ENCODE measurements at places on chromosomes 5 and 9.

DNA sequence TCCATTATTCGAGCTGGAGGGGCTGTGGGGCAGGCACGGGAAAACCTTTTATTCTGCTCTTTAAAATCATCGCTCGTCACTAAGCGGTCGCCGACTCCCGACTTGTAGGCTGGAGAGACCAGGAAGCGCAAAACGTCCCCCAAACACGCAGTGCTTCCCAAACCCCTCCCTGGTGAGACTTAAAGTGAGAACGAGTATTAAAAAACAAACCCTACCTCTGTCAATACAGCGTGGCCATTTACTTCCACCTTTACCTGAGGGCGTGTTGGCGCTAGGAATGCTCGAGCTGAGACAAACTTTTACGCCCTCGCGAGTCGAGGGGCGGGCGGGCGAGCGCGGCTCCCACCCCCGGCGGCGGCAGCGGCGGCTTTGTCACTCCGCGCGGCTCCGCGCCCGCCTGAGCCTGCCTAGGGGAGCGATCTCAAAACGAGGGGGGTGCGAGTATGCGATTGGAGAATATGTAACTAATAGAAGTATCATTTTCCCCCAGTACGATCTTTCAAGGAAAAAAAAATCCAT, at the start of gene NR2F1-AS1:
NR2F1-AS1 (minus strand) TSS at position 293 of the 519 bp plus-strand sequence.
- no peak for DNase-seq

- no peak for DNase-seq
Observed at GRCh38 chr9:2227144-2227867, 212.2 kb downstream of the SMARCA2 start.

GRCh38 chr9:137030538-137031527, 1.1 kb downstream of the FUT7 start:
- DNase-seq: peak; percentile 38

DNA sequence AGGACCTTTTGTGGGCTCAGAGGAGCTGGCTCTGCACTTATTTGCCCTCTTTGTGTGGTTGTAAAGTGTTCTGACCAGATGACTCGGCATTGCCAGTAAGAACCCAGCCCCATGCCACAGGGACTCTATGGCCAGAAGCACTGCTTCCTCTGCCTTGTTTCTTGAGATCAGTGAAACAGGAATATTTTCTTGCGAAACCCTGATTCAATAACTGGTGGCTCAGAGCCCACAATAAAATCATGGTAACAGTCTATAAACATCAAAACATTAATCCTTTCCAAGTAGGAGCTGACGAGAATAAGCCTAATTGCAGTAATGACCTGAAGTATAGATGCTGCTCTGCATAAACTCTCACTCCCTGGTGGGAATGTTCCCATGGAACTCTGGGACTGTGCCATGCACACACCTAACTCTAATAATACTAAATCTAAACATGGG, 344.3 kb downstream of the ZNF608 start:
- no peak for DNase-seq

DNA sequence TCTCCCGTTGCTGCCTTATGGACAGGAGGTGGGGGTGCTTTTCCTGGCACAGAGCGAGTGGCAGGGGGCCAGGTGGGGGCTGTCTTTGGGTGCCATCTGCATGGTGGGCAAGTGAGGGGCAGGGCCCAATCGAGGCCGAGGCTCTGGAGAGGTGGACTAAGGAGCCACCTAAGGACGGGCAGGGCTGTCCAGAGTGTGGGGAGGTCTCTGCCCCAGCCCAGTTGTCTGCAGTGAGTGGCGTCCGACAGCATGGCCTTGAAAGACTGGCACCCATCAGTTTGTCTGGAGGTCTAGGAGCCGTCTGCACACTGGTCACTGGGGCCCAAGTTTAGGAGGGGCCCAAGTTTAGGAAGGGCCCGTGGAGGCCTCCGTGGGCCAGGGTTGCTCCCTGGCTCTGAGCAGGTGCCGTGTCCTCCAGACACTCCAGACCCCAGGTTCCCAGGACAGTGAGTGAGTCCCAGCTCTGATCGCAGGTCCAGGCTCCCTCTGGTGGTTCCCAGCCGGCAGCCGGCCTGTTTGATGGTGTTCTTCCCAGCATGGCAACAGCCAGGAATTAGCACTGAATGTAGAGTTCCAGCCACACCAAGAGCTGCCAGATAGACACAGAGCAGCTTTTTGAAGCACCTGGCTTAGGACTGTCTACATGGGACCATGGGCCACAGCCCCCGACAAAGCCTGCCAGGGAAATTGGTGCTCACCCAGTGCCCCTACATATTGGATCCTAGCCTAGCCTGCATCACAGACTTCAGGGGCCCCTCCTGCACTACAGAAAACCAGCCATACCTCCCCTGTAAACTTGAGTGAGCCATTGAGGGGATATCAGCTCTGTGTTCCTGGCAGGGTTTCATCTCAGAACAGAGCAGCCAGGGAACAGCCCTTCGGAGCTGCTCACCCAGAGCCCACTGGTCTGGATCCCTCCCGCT, 120.9 kb downstream of the WNK2 start:
- no peak for DNase-seq

- DNase-seq: no peak
Observed at GRCh38 chr9:68429631-68430030, 73.2 kb downstream of the PGM5 start.

- DNase-seq: no peak
Observed at GRCh38 chr5:147046281-147046680, 167.7 kb upstream of the PPP2R2B start.

DNA sequence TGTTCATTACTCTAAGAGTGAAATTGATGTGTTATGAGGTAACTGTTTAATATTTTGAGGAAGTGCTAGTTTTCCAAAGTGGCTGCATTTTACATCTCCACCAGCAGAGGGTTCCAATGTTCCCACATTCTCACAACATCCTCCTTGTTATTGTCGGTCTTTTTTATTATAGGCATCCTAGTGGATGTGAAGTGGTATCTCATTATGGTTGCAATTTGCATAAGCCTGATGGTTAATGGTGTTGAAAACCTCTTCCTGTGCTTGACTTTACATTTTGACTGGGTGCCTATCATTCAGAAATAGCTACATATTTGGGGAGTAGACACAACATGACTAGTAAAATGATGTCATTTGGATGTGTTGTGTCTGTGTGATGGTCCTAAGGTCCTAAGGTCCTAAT, 143.6 kb downstream of the MRPS30 start:
- no peak for DNase-seq

DNA sequence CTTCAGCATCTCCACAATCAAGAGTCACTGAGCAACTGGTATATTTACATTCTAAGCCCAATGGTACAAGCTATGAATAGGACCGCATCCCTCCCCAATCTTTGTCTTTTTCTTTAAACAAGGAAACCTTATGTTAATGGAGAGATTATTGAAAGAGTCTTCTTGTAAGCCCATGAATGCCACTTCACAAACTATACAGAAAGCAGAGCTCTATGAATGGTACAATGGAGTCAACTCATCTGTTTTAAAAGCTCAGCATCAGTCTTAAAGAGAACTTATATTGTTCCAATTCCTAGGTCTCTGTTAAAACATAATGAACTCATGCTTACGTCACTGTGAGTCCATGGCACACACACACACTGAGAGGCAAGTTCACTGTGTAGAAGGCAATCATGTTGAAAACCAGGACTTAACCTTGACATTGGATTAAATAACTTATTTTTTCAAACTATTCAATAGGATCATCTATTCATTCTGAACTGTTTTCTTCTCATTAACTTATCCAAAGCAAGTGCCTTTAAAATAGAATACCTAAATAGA, 4.5 kb downstream of the NREP start:
- DNase-seq: no peak

DNA sequence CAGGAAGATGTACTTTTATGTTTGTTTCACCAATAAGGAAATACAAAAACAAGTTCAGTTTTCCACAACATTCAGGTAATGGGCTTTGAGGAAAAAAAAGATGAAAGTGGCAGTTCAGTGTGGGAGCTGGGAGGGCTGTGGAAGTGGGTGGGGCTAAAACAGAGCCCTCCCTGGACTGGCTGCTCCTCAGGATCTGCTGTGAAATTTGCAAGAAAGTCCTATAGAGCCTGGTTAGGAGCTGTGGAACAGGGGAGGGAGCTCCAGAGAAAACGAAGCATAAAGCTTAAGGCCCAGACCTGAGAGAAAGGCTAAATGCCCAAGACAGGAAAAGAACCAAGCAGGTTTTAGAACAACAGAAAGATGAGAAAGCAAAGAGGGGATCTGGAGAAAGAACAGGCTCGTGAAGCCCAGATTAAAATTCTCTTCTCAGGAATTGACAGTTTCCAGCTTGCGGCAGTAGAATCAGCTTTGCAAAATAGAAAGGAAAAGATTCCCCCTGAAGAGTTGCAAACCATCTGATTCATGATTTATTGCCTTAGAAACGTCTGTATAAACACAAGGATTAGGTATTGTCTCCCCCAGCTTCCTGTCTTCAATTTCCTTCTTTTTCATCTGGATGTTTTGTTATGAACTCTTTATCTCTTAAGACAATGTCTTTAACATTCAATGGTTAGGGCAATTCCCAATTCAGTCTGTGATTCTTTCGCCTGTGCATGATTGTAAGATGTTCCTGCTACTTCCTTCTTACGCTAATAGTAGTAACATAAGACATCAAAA, 26.3 kb upstream of the CRHBP start:
- DNase-seq: no peak

- DNase-seq: no peak
Observed at GRCh38 chr9:105291422-105291859, 47.0 kb downstream of the SLC44A1 start.

GRCh38 chr5:15425766-15426165, 74.2 kb upstream of the FBXL7 start:
- DNase-seq: no peak

- no peak for DNase-seq
Observed at GRCh38 chr9:35385042-35385441, 104.9 kb upstream of the RUSC2 start.

DNA sequence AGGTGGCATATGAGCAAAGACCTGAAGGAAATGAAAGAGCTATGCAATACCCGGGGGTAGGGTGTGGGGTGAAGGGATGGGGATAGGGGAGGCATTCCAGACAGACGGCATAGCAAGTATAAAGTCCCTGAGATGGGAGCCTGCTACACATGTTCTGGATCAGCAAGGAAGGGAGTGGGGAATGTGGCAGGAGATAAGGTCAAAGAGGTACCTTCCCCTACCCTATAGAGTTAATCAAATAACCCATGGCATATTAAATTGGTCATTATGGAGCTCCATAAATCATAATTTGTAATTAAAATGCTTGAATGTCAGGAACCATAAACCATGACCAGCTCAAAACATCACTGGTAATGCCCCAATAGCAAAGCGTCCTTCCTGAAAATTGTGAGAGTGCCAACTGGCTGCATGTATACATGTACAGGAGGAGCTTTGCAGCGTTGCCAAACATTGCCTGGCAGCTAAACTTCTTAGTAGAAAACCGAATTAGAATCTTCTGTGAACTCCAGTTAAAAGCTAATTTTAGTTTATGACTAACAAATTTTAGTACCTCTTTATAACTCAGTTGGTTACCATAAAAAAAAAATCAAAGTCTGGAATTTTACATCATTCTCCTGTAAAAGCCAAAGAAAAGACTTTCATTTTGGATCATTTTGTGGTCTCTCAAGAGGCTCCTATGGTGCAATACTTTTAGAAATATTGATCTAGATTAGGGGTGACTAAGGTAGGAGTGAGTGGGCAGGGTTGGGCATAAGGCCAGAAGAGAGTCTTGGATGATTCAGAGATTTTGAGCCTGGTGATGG, 4.7 kb downstream of the DNAI1 start:
- DNase-seq: no peak

DNA sequence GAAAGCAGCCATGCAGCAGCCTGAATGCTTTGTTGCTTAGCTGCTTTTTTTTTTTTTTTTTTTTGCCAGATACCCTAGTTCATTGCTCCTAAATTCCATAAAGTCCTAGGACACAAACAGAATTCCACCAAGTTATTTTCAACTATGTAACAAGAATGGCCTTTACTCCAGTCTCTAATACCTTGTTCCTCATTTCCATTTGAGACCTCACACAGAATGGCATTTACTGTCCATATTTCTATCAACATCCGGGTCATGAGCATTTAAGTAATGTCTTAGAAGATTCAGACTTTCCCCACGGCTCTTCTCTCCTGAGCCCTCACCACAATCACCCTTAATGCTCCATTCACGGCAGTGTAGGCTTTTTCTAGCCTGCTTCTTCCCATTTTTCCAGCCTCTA, 31.7 kb upstream of the FBXW11 start:
- DNase-seq: no peak

- no peak for DNase-seq
Observed at GRCh38 chr5:121445511-121445910, 406.2 kb upstream of the FTMT start.

DNA sequence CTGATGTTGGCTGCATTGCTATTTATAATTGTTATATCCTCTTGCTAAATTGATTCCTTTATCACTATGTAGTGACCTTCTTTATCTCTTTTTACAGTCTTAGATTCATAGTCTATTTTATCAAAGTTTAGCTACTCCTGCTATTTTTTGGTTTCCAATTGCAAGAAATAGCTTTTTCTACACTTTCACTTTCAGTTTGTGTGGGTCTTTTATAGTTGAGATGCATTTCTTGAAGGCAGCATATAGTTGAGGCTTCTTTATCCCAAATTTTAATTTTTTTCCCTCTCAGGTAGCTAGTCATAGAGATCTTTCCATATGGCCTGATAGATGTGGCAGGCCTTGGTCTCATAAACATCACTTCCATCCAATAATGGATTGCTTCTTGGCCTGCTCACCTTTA, 228.5 kb downstream of the COMMD10 start:
- no peak for DNase-seq

GRCh38 chr9:6551136-6551535, 94.4 kb downstream of the GLDC start:
- DNase-seq: no peak

DNA sequence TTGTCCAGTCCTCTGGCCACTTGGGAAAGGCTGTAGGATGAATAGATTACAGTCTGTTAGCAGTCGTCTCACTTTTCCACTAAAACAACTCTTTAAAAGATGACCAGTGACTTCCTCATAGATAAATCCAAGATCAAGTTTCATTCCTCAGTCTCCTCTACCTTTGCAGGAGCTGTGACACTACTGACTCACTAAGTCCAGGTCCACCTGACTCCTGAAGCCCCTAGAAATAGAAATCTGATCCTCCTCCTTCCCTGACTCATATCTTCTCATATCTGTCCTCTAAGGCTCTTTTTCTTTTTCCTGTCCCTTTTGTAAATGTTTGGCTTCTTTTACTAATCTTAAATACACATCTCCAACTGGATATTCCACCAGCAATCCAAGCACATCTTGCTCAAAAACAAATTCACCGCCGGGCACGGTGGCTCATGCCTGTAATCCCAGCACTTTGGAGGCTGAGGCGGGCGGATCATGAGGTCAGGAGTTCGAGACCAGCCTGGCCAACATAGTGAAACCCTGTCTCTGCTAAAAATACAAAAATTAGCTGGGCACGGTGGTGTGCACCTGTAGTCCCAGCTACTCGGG, 2.6 kb downstream of the CCDC125 start:
- no peak for DNase-seq

- no peak for DNase-seq
Observed at GRCh38 chr5:90889325-90889600, 330.7 kb downstream of the ADGRV1 start.

GRCh38 chr9:37575511-37575914, 667 bp downstream of the FBXO10 start:
- DNase-seq: no peak
